ENCODE measurements at places on chromosomes 2 and 18.

DNA sequence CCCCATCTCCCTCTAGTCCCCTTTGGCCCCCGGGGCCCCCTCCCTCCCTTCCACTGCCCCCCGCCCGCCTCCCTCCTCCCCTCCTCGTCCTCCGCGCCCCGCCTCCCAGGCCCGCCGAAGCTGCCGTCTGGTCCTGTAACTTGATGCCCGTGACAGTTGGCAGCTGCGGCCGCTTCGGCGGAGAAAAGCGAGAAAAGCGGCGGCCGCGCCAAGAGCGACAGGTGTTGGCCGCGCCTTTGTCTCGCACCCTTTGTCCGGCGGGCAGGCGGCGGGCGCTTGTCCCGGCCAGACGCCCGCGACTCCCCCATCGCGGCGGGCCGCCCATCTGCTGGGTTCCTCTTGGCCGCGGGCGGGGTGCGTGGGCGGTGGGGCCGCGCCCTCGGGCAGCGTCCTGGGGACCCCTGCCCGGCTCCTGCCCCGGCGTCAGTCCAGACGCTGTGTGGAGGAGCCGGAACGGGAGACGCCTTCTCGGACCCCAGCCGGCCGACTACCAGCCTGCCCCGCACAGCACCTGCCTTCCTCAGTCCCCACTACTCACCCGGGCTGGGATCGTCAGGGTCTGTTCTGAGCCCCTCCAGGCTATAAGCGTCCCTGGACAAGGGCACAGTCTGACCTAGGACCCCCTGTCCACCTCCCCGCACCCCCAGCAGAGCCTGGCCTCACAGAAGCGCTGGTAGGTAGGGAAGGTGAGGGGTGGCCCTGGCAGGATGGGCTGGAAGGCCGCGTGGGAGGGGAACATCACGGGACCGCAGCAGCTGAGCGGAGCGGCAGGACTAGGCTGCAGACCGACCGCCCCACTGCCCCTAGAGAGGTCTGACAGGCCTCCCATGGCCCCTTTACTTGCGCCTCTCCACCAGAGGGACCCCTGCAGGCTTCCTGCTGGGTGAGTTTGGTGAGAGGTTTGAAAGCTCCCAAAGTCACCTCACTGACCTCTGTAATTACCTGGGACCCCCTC lies 1.2 kb upstream of the HES6 start:
- DNase-seq: no peak

DNA sequence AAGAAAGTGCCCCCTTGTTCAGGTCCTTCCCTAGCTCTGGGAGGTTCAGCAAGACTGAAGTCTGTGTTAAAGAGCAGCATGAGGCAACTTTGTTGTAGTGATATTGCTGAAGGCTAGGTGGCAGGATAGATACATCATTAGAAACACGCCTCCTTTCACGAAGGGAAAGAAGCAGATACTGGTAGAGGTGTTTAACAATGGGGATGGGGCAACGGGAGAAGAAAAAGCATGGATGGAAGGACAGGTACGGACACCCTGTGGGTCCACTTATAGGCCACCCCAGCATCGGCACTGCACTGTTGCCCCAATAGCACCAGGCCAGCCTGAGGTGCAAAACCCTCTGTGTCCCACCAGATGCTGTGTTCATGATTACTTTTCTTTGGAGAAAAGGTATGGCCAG lies 3.5 kb upstream of the IGFBP5 start:
- DNase-seq: no peak

DNA sequence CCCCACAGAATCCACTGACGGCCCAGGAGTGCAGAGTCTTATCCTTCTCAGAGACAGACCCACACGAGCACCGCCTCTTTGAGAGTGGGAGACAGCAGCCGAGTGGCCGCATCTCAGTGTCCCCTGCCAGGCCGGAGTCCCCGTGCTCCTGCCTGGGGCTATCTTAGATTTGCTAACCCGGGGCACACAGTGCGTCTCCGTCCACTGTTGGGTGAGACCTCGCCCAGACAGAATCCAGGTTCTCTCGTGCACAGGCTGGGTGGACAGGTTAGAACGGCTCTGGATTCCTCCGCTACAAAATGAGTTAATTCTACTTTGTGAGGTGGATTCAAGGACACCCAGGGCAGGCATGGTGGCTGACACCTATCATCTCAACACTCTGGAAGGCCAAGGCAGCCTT lies 88.3 kb downstream of the ZNF516 start:
- no peak for DNase-seq

- DNase-seq: no peak
These were observed 533.2 kb upstream of the TNP1 start for GRCh38 chr2:217392930-217393584.

DNA sequence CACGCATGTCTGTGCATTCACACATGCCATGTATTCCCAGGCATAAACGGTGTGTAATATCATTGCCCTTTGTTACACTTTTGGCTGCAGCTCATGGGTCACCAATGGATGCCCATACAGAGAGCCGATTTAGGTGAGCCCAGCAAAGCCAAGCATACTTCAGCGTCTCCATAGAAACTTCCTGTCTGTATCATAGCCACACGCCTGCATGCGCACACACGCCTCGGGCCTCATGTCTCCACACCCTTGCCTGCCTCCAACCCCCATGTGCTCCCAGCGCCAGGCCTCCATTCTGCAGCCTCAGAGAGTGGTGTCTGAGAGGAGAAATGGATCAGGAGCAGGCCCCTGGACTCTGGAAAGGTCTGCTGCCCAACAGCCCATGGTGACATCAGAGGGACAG lies 33.5 kb upstream of the SELENOI start:
- no peak for DNase-seq

GRCh38 chr2:156826341-156826933 lies 390.3 kb downstream of the GPD2 start:
- DNase-seq: no peak

DNA sequence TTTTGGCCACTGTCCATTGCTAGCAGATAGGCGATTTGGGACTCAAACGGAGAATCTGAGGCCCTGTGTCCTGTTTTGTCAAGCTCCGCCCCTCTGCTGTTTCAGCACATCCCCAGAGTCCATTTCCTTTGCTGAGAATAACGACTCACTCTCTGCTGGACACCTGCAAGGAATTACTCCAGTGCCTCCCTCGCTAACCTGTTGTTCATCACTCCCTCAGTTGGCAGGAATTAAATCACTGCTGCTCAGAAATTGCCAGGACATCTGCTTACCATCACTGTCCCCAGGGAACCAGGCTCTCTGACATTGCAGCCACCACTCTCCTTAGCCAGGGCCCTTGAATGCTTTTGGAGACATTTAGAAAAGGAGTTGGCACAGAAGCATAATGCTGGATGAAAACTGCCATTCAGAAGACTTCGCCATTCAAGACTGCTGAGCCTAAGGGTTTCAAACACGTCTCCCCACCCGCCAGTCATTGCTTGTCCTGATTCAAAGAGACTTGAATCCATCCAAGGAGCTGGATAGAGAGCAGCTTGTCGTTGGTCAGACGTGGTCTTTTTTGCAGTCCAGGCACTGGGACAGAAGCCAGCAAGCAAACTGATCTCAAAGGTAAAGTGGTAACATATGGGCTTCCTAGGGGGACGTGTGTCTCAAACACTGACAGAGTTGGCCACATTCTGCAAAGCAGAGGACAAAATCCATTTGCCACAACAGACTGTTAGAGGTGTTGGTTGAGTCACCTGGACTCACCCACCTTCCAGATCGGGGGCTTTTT lies 155.3 kb downstream of the UXS1 start:
- DNase-seq: no peak

- no peak for DNase-seq
These were observed 11.1 kb upstream of the DNPEP start for GRCh38 chr2:219398721-219399363.

DNA sequence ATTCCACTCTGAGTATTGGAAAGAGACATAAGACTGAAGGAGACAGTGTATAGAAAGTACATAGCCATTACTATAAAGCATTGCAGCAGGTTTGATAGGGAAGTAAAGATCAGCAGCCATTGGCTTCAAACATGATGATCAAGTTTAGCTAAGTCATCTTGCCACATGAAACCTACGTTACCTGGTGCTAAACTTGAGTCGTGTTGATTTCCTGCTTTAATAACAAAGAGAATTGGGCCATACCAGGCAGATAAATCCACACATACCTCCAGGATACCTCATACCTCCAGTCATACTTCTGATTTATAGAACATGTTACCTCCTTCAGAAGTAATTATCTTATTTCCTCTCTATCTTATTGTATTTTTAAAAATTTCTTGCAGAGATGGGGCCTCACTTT lies 10.3 kb upstream of the KYNU start:
- DNase-seq: no peak

GRCh38 chr18:76557026-76557575 lies 62.1 kb upstream of the ZNF516 start:
- DNase-seq: no peak

DNA sequence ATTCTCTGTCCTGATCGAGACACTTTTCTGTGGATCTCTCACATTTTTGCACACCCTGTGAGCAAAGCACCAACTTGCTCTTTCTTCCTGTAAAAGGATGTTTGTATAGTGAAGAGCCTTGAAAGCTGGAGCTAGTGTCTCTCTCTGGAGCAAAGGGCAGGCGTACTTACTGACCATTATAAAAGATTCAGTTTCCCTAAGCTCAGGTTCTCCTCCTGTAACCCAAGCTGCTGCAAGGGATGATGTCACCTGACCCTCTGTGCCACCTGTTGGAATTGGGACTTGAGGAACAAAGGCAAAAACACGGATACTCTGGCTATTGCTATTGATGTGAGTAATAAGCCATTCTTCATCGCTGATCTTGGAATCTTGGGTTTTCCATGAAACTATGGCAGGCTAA lies 52.6 kb upstream of the NEMP2 start:
- no peak for DNase-seq

DNA sequence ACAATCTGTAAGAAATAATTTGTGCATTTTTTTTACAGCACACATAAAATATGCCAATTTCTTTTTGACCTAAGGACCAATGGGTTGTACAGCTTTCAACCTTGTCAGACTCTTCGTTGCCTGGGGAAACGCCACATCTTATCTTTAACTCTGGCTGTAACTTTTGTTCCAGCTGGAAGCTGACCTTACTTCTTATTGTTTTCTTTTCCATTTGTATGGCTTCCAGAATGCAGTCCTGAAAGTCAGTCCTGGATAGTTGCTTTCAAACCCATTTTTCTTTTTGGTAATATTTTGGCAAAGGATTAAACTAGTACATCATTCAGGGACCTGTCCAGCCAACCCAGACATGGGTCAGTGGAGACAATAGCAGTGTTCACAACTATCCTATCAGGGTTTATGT lies 686.5 kb upstream of the CDH2 start:
- DNase-seq: no peak

DNA sequence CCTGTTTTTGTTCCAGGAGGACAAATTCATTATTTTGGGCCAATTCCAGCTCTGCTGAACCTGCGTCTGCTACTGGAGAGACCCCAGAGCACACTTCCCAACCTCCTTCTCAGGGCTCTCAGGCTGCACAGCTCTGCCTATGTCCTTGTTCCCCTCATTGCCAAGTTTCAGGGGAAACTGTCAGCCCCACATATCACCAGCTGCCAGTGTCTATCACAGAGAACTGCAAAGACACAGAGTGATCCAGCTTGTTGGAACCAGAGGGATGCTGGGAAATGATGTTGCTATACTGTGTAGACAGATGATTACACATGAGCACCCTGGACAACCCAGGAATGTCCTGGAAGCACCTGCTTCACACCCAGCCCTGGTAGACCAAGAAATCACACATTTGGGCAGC lies 67.4 kb upstream of the TMEM247 start:
- DNase-seq: no peak

- DNase-seq: no peak
These were observed 239.1 kb downstream of the SCG2 start for GRCh38 chr2:223363085-223363484.

DNA sequence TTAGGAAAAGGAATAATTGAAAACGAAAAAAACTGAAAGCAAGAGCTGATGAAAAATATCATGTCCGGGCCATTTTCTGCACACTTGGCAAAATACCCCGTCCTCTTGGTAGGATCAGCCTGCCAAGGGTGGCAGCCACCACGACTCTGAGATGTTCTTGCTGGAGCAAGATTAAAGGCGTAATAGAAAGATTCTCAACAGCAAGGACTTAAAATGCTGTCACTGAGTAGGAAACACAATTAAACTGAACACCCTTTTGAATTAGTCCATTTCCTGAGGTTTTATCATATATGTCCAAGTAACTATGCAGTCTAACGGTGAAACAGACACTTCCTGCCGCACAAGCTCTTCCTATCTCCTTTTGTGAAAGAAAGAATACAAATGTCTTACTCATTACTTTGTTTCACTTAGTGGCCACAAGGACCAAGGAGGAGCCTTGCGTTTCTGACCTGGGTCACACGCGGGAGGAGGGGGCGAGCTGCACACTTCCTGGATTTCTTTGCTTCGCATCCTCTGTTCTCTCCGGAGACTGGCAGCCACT lies 222.7 kb downstream of the PIEZO2 start:
- no peak for DNase-seq

DNA sequence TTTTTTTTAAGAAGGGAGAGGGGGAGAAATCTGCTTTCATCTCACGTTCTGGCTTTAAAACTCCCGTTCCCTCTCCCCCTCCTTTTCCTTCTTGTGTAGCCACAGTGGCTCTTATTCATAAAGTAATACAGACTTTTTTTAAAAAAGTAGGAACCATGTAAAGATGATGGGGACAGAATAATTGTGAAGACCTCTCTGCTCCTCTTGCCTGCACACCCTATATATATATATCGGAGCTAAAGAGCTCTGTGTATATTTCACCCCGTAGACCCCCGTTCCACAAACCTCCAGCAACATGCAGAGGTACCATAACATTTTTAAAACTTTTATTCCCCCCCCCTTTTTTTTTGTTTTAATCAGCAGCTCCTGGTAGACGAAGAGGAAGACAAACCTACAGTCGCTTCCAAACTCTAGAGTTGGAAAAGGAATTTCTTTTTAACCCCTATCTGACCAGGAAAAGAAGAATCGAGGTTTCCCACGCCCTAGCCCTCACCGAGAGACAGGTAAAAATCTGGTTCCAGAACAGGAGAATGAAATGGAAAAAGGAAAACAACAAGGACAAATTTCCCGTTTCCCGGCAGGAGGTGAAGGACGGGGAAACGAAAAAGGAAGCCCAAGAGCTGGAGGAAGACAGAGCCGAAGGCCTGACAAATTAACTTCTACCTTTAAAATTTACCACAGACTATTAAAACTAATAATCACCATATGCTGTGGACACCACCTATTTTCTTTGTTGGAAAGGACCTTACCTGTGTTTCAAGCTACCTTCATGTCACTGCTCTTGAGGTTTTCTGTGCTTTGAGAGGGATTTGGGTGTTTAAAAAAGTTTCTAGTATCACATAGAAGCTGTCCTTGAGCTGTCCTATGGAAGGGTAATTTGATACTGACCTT lies 1.7 kb downstream of the HOXD8 start:
- DNase-seq: peak; percentile 32

GRCh38 chr2:122209377-122209776 lies 453.9 kb downstream of the TSN start:
- DNase-seq: no peak

- DNase-seq: no peak
These were observed 123.9 kb upstream of the MGAT5 start for GRCh38 chr2:134129900-134130537.

GRCh38 chr18:13800505-13801259 lies 23.3 kb upstream of the MC5R start:
- peak; percentile 75 for DNase-seq

DNA sequence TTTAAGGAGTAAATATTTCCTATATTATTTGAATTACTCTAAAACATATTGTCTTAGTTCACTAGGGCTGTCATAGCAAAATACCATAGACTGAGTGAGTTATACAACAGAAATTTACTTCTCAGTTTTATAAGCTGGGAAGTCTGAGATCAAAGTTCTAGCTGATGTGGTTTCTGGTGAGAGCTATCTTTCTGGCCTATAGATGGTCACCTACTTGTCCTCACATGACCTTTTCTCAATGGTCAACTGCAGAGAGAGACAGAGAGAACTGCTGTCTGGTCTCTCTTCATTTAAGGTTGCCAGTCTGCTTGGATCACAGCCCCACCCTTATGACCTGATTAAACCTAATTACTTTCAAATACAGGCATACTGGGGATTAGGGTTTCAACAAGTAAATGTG lies 490.9 kb downstream of the FBXO15 start:
- no peak for DNase-seq

Data from activated CD8-positive, alpha-beta memory T cell treated with anti-CD3 and anti-CD28 coated beads, Interleukin-2, amount 50 U/mL, for 48 hours (primary cell).